NCI-H510A (cell line): ENCODE measurements at places on chromosomes 11 and 22.

DNA sequence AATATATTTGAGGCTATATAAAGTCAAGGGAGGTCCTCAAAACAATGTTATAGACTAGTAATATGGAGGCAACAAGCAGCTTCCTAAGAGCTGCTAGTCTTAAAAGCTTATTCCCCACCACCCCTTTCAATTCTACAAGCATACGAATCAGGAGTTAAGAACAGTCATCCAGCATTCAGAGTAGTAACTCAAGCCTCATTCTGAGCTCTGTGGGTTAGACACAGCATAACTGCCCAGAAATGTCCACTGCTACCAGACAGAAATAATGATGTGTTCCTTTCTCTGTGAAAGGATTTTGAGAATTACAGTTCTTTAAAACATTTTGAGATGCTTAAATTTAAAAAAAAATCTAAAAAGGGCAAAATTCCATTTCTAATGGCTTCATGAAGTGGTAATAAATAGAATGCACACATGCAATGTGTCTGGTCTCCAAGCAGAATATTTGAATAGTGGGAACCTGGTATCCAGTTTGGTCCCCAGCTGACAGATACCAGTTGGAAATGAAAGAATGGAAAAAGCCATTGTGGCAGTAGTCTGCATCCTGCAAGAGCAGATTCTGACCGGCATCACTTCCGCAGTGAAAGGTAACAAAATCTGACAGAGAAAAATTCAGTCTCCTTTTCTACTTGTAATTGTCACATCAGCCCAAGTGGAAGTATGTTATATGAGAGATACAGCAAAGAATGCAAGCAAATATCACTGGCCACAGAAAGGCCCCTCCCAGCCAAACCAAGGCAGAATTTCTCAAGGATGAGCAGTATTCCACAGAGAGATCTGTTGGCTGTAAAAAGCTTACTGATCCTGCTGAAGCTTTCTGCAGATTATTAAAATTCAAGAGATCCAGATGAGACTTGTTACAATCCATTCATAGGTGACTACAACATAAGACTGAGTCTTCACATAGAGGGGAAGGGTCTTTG is 310.8 kb upstream of the PITPNB start:
- no peak for DNase-seq

GRCh38 chr22:35526333-35526979 is 14.2 kb upstream of the RASD2 start:
- no peak for DNase-seq

GRCh38 chr11:130390071-130390758 is 38.2 kb downstream of the ADAMTS8 start:
- DNase-seq, result no peak

- no peak for DNase-seq
Observed at GRCh38 chr11:62646825-62647608, 604 bp upstream of the GANAB start.

- no peak for DNase-seq
Observed at GRCh38 chr11:61588728-61589191, 7.9 kb upstream of the SYT7 start.

DNA sequence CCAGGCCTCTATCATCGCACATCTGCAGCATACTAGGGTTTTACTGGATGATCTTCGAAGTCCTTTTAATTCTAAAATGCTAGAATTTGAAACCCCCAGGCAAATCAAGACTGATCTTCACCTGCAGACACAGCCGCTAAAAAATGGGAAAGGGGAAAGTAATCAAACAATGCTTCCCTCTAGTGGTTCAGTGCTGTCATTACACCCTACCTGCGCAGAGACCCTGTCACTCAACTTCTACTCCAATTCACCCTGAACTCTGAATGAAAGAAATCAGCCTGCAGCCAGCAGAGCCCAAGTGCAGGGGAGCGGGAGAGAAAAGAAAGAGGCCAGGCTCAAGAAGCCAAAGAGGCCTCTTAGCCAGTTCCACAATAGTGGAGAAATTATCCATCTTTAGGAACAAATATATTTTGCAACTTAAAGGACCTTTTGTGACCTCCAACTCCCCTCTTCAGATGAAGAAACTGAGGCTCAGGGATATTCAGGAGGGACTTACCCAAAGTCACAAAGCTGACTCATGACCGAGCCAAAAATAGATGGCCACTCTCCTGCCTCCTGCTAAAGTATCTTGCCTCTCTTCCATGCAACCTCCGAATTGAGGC is 33.0 kb downstream of the SERGEF start:
- DNase-seq, result no peak

DNA sequence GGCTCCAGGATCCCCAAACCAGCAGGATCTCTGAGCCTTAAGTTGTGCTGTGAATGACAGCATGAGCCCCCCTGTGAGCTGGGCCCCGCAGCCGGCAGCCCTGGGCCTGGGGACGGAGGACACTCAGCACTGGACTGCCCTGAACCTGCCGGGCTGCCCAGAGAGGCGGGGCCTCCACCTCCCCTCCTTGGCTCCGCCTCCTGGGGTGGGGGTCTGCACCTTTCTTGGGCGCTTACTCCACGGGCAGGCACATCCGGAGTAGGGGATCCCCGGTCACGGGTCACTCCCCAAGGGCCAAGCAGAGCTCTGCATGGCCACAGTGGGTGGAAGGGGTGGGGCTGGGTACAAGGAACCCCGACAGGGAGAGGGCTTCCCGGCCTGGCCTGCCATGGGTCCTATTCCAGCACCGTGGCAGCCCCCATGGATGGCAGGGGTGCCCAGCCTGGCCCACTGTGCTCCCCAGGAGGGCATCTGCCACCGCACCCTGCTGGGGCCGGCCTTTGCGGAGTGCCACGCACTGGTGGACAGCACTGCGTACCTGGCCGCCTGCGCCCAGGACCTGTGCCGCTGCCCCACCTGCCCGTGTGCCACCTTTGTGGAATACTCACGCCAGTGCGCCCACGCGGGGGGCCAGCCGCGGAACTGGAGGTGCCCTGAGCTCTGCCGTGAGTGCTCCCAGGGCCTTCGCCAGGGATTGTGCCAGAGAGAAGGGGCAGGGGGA is 5.4 kb downstream of the MUC5B start:
- DNase-seq, result no peak
